ENCODE measurements at places on chromosomes 1 and 21.

- no peak for DNase-seq
Measured at GRCh38 chr1:145992958-145993617, 3.3 kb downstream of the TXNIP start.

DNA sequence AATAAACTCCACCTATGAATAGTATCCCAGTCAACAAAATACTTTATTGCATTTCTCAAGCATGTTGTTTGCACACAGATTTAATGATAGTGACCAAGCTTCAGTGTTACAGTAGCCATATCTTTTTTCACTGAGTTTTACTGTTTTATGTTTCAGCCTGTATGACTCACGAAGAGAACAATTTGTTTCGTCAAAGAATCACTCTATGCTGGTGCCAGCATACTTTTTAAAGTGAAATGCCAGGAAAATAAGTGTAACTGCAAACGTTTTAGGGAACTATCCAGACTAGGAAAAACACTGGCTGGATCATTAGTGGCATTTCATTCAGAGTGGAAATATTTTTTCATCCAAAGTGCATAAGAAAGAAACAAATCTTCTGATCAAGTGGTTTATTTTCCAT is 210.8 kb downstream of the COL11A1 start:
- no peak for DNase-seq

DNA sequence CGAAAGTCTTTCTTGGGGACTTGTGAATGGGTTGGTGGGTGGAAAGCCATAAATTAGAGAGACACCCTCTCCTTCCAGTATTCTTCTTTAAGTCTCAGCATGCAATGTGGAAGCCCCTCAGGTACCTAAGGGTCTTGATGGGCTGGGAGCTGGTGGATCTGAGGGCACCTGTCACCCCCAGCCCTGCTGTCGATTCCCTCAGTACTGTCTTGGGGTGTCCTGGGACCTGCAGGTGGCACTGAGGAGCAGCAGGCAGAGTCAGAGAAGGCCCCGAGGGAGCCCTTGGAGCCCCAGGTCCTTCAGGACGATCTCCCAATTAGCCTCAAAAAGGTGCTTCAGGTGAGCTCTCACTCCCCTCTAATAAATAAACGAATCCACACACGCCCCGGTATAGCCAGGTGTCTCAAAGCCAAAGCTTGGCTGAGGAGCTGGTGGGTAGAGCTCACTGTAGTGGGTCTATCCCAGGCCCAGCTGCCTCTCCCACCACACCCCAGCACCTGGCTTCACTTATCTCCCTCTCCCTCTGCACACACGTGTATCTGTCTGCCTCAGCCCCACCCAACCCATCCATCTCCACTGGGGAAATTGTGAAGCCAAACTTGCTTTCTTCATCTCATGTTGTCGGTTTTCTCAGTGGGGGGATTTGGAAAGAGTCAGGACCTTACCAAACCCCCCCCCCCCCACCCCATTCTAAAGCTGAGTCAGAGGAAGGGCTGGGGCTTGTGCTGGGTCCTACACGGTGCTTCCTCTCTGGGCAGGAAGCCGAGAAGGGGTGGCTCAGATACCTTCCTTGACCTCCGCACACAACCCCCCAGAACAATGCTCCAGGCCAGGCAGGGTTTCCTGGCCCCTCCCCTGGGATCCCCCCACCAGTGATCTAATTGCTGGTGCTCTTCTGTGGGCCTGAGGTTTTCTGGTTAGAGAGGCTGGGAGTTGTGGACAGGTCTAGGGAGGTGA is 1.6 kb downstream of the ADAM15 start:
- no peak for DNase-seq

GRCh38 chr1:202967684-202968281 is 726 bp upstream of the CYB5R1 start:
- no peak for DNase-seq

DNA sequence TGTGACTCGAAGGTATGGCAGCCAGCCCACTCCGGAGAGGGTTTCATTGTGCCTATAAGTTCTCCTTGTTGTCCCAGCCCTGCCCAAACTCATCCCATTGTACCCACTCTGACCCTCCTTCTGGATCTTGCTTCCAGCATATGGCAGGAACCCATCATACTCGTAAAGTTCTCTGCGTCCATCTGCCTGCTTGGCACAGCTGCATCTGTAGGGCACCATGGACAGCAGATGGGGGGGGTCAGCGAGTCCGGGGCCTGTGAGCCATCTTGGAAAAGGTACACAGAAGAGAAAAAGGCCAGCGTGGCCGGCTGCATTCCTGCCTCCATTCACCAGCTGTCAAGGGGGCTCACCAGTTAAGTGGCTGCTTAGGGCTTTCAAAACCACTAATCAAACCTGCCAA is 94.9 kb upstream of the IGSF21 start:
- DNase-seq: no peak

GRCh38 chr1:218353656-218354055 is 8.5 kb downstream of the TGFB2 start:
- no peak for DNase-seq
